Hindlimb muscle (tissue), 1 donor: ENCODE measurements at places on chromosomes 3 and 15.

DNA sequence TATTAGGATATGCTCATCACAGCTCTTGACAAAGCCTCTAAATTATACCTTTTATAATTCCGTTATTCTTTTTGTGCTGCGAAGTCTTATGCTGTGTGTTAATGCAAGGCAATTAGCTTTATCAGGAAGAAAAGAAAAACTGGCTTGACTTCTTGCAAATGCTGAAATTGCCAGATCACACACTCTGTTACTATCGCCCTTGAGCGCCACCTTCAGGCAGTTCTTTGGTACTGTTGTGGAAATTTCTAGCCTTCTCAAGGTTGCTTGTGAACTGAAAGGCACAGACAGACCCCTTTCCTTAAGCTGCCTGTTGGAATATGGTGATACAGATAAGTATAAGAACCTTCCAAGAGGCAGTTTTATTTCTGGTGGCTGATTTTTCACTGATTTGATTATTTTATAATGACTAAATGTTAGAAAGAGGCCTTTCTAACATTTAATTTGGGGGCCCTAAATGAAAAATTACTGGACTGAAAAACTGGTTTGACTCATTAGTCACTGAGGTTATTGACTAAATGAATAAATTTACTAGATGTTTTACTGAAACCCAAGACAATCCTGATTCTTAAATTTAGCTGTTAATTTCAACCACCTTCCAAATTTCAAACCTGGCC lies 126.2 kb upstream of the RASGRP1 start:
- peak; percentile 63 for DNase-seq

DNA sequence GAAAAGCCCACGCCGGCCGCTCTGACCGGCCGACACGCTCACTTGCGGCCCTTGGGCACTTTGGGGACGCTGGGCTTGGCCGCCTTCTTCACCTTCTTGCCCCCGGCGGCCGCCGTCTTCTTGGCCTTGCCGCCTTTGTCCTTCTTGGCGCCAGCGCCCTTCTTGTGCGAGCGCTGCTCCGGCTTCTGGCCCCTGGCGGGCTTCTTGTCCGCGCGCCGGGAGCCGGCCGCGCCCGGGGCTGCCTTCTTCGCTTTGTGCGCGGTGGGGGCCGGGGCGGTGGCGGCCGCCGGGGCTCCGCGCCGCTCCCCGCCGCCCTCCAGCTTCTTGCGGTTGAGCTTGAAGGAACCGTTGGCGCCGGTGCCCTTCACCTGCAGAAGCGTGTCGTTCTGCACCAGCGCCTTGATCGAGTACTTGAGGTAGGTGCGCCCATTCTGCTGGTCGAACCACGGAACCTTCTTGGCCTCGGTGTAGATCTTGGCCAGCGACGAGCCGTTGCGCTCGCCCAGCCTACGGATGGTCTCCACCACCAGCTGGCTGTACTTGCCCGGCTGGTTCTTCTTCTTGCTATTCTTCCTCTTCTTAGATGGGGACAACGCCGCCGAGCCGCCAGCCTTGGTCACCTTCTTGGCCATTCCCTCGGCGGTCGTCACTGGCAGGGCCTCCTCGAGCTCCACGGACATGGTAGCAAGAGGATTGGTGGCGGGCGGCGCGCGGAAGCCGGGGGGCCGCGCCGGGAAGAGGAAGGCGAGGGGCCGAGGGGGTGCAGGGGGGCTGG lies 36.7 kb downstream of the HMCES start:
- no peak for DNase-seq

- no peak for DNase-seq
Measured at GRCh38 chr3:40258555-40258954, 51.0 kb upstream of the EIF1B start.

DNA sequence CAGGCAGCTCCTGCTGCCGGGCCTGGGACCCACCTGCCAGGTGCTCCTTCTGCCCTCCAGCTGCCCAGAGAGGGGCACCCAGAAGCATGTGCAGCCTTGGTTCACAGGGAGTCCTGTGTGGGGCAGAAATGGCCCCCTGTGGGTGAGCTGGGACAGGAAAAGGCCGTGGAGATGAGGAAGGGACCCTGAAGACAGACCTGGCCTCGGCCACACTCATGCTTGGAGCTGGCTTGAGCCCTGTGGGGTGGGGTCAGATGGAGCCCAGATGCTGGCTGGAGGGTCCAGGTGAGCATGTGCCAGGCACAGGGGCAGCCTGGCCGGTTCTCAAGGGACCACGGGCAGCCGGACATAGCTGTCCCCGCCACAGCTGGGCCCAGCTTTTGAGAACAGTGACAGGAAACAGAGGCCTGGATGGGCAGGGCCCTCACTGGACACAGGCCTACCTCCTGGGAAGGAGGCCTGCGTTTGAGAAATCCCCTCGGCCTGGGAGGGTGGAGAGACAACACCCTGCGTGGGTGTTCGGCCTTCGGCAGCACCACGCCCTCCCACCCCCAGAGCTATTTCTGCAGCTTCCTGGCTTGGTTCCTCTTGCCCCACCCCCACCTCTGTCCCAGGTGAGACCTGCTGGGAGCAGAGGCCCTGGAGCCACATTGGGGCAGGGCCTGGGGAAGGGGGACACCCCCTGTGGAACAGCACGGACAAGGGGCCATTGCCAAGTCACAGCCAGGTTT lies 132.6 kb upstream of the MEF2A start:
- DNase-seq, result no peak

GRCh38 chr15:63212050-63213004 lies 22.9 kb downstream of the RAB8B start:
- peak; percentile 55 for DNase-seq
